ENCODE measurements at places on chromosomes 5 and 9.

DNA sequence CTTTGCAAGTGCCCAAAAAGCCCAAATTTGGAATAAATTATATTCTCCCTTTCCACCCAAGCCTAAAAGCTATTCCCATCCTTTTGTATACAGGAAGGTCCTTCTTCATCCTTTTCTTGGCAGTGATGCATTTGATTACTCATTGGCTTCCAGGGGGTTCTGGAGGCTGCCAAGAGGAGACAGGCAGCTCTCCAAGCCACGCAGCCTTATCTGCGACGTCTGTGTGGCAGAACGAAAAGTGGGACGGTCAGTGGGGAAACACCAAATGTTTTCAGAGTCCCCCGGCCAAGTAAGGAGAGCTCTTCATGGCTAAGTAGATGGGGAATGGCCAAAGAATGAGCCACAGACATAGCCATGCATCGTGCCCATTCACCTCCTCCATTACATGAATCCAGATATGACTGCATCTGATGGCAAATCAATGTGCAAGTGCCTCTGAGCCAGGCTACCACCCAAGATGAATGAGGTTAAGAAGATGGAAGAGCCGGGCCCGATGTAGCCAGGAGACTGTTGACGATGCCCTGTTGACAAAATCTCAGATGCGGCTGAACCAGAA is 12.1 kb downstream of the ADAM19 start:
- DNase-seq, result peak; percentile 48

GRCh38 chr5:179375236-179375685 is 30.0 kb upstream of the ADAMTS2 start:
- DNase-seq, result no peak

DNA sequence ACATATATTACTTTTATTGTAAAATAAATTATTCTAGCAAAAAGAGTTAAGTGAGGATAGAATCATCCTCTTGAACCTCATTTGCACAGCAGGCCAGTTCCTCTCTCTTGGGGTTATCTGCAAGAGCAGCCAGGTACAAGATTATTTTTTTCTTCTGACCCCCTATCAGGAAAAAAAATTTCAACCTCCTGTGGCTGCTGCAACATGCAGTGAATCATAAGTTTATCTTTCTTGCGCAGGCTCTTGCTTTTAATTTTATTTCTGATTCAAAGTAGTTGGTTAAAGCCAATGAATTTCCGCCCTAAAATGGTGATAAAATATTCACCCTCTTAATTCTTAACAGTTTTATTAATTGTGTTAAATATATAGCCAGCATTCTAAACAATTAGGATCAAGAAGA is 69.7 kb upstream of the PPP3R2 start:
- no peak for DNase-seq

DNA sequence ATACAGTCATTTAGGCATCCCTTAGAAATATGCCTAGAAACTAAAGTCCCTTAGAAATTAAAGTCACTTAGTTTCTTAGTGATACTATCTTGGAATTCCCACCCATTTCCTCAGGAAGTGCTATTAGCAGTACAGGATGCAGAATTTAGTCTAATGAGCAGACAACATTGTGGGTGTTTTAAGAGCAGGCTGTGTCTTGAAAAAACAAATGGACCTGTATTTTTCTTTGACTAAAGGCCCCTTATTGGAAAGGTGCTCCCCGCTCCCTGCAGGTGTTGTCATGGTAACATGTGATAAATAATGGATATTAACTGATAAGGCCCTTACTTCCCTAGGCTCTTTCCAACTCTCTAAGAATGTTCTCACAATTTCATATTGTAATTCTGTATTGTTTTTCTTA is 38.8 kb upstream of the STARD4 start:
- no peak for DNase-seq

GRCh38 chr9:123548741-123549545 is 192.9 kb downstream of the CRB2 start:
- no peak for DNase-seq

DNA sequence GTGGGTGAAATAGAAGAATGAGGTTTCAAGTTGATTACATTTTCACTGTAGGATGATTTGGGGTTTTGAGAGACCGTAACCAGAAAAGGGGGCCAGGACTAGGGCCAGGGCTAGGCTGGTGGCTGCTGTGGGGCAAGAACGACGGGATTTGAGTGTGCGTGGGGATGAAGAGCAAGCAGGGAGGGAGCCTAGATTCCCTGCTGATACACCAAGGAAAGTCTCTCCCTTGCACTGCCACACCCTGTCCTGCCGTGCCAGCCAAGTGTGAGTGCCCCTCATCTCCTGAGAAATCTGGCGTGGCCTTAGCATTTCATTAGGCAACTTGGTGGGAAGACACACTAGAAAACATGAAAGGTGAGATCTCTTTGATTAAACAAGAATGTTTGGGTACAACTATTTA is 42.6 kb downstream of the RAI14 start:
- DNase-seq, result no peak

GRCh38 chr9:124285903-124286291 is 28.1 kb downstream of the NEK6 start:
- peak; percentile 93 for DNase-seq

- DNase-seq, result no peak
Observed at GRCh38 chr5:40945111-40945510, 35.8 kb downstream of the C7 start.

DNA sequence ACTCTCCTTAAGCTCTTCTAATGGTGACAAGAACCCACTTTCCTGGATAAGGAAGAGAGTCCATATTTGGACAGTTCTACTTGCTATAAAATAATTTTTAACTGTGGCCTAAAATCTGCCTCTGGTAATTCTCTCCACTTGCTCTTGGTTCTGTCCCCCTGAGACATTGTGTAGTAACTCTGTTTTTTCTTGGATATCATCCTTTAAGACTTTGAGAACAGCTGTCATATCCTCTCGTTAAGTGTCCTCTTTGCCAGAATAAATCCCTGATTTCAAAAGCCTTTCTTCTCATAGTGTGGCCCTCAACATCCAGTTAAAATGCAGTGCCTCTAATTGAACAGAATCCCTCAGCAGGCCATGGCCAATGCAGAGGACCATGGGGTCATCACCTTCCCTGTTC is 101.5 kb downstream of the ARHGEF28 start:
- no peak for DNase-seq

GRCh38 chr5:120609570-120609969 is 145.5 kb downstream of the PRR16 start:
- no peak for DNase-seq

GRCh38 chr9:19492775-19493173 is 84.0 kb downstream of the ACER2 start:
- no peak for DNase-seq

- no peak for DNase-seq
Observed at GRCh38 chr5:146378986-146379385, 40.3 kb downstream of the POU4F3 start.

DNA sequence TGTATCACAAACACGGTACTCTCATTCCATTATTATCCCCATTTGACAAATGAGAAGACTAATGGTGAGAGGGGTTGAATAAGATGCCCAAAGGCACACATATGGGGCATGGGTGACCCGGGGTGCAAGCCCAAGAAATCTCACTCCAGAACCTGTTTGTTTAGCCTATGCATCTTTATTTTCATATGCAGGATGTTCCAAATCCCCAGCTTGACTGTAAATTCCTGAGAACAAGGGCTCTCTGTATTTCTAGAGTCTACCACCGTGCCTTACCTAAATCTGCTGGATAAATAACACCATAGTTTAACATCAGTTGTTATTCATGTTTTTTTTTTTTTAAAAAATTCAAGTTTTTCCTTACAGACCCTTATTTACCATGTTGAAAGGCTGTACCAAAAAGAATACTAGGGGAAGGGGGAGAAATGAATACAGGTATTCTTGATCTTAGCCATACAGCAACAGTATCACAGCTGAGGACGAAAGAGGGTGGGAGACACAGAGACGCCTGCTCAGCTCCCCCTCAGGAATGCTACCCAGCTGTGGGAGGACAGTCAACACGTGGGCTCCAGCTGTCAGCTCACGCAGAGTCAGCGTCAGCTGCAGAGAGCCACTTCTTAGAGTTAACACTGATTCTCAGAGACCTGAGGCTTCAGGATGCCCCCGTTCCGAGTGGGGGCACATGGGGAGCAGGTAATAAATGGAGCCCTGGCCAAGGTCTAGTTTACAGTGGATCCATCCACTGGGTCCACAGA is 86.6 kb downstream of the MED27 start:
- no peak for DNase-seq

- DNase-seq, result peak; percentile 31
Observed at GRCh38 chr9:135478829-135479468, 633 bp upstream of the PPP1R26 start.

GRCh38 chr5:72151646-72152045 is 44.4 kb downstream of the MAP1B start:
- no peak for DNase-seq

DNA sequence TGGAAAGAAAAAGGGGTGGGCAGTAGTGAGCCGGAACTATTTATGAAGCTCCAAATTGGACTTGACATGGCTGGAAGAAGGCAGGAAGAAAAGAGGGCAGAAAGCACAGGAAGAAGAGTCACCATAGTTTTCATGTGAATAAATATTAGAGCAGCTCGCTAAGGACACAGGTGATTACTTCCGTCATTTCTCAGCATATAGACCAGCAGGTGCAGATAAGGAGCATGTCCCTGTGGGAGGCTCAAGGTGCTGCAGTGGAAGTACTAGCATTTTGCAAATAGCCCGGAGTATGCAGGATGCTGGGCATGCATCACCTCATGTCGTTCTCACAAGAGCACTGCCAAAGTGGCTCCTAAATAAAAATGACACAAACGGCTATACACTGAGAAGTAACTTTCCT is 71.3 kb upstream of the HTR4 start:
- DNase-seq, result no peak

DNA sequence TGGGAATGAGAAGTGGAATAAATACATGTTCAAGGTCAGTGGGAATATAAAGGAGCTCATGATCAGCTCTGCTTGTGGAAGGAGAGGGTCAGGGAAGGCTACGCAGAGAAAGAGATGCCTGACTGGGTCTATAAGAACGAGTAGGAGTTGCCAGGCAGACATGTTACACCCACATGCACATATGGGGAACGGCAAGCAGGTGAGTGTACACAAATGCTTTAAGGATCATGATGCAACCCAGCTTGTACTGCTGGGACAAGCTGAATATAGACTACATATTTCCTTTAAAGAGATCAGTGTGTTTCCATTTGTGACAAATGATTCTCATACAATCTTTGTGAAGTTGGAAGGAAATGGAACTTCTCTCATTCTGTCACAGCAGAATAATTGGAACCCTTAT is 141.7 kb downstream of the SPOCK1 start:
- no peak for DNase-seq

DNA sequence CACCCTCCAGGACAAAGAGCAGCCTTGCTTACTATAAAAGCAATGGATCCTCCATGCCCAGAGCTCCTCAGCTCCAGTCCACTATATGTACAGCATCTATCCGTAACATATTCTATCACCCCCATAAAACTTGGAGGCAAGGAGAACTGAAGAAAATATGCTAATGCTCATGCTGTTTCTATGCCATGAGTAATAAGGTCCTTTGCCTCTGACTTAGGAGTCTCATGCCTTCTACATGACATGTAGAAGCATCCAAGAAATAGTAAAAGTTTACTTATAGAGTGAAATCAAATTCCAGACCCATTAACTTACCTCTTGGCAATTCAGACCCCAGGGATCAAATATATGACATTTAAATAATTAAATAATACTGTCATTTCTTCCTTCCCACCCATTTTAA is 33.7 kb downstream of the SSBP2 start:
- DNase-seq, result no peak

DNA sequence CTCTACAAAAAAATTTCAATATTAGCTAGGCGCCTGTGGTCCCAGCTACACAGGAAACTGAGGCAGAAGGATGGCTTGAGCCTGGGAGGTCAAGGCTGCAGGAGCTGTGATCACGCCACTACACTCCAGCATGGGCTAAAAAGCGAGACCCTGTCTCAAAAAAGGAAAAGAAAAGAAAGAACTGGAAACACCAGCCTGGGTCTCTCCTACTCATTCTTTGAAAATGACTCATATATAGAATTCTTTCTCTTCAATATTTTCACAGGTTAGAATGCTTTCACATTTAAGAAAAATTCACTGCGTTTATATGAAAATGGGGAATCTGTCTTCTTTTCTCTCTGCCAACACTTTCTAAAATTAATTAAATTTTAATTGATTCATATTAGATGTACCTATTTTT is 115.6 kb downstream of the TRPM6 start:
- no peak for DNase-seq

- DNase-seq, result no peak
Observed at GRCh38 chr9:117044241-117044640, 357.1 kb downstream of the TRIM32 start.

- DNase-seq, result peak; percentile 83
Observed at GRCh38 chr5:72066705-72067107, 40.6 kb upstream of the MAP1B start.

- DNase-seq, result no peak
Observed at GRCh38 chr9:91187965-91188344, 173.8 kb downstream of the AUH start.

DNA sequence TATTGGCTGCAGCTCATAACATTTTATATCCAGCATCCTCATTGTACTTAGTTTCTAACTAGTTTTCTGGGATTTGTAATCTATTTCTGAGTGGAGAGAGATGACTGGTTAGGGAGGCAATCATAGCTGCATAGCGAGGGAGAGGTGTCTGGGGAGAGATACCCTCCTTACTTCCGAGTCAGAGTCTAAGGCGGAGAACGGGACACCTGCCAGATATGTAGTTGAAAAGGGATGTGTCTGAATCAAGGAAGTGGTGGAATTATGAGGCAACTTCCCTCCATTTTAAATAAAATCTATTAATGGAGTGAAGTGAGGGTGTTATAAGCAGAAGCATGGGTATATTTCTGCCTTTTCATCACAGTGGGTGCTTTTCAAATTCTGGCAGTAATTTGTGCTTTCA is 126.5 kb downstream of the MAST4 start:
- no peak for DNase-seq

GRCh38 chr5:35867998-35868397 is 11.3 kb downstream of the IL7R start:
- DNase-seq, result no peak

- no peak for DNase-seq
Observed at GRCh38 chr5:35803191-35803651, 53.5 kb upstream of the IL7R start.

- no peak for DNase-seq
Observed at GRCh38 chr5:7495131-7495517, 99.2 kb downstream of the ADCY2 start.

DNA sequence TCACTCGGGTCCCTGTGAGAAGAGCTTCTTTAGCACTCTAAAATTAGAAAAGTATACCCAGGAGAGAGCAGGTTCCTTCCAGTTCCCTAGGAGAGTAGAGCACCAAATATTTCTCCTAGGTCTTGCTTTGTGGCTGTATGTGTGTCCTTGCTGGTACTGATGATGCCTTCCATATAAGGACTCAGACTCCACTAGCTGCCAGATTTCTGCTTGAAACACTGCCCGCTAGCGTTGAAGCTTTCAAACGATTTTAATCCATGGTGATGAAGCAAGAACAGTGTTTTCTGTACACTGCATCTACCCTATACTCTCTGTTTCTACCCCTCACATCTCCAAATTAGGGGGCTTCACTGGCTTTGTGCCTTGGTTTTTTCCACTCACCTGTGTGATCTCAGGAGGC is 2.4 kb upstream of the SMC2 start:
- no peak for DNase-seq

All from ACHN (cell line).